ENCODE measurements at places on chromosomes 1 and 21.

DNA sequence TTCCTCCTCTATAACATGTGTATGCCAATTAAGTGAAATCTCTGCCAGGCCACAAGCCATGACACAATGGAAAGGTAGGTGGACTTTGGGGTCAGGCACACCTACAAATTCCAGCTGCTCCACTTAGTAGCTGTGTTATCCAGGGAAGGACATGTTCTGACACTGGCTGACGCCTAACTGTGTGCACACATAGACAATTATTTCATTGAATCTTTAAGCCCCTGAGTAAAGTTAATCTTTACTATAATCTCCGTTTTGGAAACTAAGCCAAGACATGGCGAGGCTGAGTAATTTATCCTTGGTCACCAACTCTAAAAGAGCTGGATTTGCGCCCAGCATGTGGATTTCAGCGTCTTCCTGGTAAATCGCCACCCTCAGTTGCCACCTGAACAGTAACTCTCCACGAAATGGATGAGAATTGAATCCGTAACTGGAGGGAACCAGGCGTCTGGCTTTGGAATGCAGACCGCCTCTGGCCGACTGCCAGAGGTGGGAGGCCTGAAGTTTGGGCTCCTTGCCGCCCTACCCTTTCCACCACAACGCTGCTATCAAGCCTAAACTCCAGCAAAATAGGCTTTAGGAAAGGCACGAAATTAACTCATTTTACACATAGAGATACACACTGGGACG lies 888 bp upstream of the SNRPE start:
- DNase-seq = no peak

DNA sequence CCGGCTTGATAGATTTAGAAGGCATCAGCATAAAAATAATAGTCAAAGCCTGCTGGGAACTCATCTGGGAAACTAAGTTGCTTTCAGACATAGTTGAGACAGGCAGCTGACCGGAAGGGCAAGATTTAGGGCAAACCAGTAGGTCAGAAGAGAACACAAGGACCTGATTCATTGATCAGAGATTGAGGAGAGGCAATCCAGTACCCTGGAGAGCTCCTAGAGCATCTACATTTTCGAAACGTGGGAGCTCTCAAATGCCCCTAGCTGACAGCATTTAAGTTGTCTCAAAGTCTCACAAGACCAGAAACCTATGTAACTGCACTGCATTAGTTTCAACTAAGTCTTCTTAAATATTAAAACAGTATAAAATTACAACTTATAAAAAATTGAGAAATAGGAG lies 22.9 kb upstream of the MTF2 start:
- peak; percentile 50 for DNase-seq

GRCh38 chr1:200372095-200372884 lies 37.5 kb downstream of the ZNF281 start:
- no peak for DNase-seq

GRCh38 chr1:112389689-112390088 lies 6.3 kb upstream of the CTTNBP2NL start:
- DNase-seq = no peak

GRCh38 chr1:67298762-67299161 lies 8.9 kb upstream of the IL12RB2 start:
- no peak for DNase-seq

DNA sequence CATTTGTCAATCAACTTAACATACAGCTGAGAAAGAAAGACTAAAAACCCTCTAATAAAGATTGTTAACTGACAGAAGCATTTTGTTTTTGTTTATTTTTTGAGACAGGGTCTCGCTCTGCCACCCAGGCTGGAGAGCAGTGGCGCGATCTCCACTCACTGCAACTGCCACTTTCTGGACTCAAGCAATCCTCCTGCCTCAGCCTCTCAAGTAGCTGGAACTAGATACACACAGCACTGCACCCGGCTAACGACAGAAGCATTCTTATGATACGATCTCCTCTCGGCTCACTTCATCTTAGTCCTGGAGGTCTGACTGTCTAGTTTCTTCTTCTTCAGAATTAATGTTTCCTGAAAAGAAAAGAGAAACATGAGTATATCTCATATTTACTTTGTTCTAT lies 23.5 kb downstream of the RSPH1 start:
- DNase-seq = no peak

All from activated CD4-positive, alpha-beta T cell treated with anti-CD3 and anti-CD28 coated beads, Interleukin-2, amount 10 ng/mL, durations not matched to agents 7 days and 5 days (primary cell).